ENCODE measurements at places on chromosomes 11 and 22. TPM values are rescaled to one million over a fixed set of nuclear protein-coding genes. Genes with fewer than 3 reads are reported as not detected.
A peak's percentile ranks its signal among the peaks of the same experiment; 100 is the strongest.

UBQLN3 gene
- 0.29 TPM for total RNA-seq

PTPN5 gene
- total RNA-seq, result not detected

FAM180B gene
- total RNA-seq, result not detected

GDPD4 gene
- total RNA-seq, result not detected

KCNE3 gene
- not detected for total RNA-seq

OR8K1 gene
- not detected for total RNA-seq

TUBA8 gene
- total RNA-seq, result 2.4 TPM

SLN gene
- not detected for total RNA-seq

DNA sequence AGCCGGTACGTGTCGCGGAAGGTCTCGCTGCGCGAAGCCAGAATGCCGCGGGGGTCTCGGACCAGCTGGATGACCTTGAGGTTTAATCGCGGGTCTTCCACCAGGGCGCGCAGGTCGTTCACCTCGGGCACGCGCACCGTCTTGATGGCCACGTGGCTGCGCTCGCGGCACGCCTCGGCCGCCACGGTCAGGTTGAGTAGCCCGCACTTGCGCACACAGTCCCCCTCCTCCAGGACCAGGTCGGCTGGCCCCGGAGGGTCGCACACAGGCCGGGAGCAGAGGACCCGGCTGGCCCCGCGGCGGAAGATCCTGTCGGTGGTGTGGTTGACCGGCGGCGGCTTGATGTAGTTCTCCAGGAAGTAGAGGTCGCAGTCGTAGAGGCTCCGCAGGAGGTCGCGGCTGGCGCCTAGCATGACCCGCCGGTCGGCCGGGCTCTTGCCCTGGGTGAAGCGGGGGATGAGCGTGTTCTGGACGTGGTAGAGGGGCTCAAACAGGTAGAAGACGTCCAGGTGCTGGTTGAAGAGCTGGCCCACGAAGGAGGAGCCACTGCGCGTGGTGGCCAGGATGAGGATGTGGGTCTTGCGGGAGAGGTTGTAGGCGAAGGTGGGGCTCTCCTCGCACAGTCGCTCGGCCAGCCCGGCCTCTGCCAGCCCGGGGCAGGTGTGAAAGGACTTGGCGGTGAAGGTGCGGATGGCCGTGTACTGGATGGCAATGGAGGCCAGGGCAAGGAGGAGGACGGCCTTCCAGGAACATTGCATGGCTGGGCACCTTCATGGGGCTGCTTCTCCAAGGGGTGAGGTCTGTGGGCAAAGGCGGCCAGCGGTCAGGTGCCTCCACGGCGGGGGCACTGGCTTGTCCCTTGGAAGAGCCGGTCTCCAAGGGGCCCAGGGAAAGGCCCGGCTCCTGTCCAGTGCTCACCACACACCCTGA is 15.0 kb downstream of the CHST1 start:
- no peak for DNase-seq

GRCh38 chr11:15473954-15474837 is 359.5 kb downstream of the INSC start:
- DNase-seq, result no peak

GRCh38 chr11:31487848-31488247 is 21.6 kb downstream of the IMMP1L start:
- no peak for DNase-seq

- DNase-seq, result no peak
Measured at GRCh38 chr11:129048911-129049310, 106.2 kb upstream of the TP53AIP1 start.

DNA sequence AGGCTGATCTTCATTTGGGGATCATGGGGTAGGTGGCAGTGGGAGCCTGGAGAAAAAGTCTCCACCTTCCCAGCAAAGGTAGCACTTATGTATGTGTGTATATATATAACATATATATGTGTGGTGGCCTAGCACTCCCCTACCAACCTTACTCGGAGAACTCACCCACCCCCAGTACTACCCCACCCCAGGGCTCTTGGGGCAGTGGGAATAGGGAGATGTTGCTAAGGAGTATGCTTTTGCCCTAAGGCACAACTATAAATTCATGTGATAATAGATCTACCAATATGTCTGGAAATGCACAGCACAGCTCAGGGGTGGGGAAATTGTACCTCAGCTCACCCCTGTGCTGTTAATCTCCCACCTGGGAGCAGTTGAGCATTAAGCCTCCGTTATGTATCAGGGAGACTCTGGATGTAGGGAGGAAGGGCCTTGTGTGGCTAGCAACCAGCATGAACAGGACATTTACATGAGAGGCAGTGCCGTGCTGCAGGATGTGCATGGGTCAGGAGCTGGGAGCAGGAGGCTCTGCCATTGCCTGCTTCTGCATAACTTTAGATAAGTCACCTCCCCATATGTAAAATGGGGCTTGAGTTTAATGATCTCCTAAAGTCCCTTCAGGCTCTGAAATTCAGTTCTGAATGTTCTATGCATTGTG is 57.3 kb downstream of the C11orf91 start:
- DNase-seq, result no peak

- DNase-seq, result no peak
Measured at GRCh38 chr11:133251841-133252240, 280.5 kb downstream of the OPCML start.

DNA sequence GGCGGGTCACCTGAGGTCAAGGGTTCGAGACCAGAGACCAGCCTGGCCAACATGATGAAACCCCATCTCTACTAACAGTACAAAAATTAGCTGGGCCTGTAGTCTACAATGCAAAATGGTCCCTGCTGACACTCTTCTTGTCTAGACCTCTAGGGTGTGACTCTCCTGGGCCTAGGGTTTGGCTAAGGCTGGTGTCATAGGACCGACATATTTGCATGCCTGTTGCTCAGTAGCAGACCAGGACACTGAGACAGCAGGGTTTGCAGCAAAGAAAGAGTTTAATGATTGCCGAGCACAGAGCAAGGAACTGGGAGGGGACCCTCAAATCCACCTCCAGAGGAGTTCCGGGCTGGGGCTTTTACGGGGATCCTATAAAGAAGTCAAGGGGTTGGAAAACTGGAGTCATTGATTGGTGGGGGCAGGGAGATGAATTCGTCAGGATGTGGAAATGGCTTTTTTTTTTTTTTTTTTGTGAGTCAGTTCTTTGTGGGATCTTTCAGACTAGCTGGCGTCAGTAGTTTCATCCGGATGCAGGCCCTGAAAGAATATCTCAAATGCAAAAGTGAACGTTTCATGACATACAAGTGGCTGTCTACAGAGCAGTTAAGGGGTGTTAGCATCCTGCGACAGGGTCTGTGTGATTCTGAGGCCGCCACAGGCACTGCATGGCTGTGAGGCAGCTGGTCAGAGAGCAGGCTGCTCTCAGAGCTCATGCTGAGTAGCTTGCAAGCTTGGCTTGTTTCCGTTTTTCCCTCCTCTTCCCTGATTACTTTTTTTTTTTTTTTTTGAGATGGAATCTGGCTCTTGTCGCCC is 27.2 kb upstream of the A4GALT start:
- no peak for DNase-seq

GRCh38 chr22:48714231-48714630 is 1113.4 kb downstream of the BRD1 start:
- DNase-seq, result no peak

- no peak for DNase-seq
Measured at GRCh38 chr11:74033046-74033445, 24.2 kb upstream of the UCP3 start.

DNA sequence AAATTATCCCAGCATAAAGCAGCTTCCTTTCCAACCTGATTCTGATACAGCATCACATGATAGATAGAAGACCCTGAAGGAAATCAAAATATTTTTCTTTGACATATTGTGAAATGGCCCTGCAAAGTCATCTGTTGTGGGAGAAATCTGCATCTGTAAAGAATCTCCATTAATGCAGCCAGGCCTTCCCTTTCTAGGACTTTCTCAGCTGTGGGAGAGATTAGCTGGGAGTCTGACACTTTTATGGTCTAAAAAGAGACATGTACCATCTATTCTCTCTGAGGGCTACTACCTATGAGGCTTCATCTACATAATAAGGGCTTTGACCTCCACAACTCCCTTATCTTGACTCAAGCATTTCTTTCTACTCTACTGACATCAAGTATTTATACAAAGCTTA is 238.1 kb downstream of the SWAP70 start:
- no peak for DNase-seq

DNA sequence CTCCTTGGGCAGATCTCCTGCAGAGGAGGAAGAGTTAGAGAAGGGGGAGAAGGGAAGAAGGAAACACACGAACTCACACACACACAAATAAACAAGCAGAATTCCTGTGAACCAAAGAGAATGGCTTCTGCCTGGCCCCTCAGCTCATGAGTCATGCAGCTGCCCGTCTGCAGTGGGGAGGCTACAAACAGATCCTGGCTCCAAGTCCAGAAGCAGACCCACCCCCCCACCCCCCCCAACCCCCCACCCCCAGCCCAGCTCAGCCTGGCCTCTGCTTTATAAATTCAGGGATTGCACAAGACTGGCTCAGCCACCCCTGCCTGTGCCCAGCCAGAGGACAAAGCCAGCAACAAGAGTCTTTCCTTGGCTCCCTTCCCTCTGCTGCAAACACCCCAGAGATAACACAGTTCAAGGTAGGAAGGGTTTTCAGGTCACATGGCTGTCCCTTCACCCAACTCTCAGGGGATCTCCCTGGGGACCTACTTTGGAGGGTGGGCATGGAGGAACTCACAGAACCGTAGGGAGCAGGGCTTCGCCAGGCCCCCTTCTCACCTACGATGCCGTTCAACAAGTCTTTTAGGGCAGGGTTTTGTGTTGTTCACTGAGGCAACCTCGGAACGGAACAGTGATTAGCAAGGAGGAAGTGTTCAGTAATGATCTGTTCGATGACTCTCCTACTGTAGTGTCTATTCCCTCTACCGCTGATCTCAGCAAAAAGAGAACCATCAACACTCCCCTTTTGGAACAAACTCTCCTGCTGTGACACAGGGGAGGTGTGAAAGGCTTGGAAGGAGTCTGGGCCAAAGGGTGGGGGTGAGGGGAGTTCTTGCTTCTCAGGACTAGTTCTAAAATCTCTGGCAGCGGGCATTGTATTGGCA is 35.5 kb downstream of the RPL27A start:
- peak; percentile 24 for DNase-seq

- DNase-seq, result peak; percentile 10
Measured at GRCh38 chr11:2577991-2578928, 121.5 kb downstream of the KCNQ1OT1 start.

DNA sequence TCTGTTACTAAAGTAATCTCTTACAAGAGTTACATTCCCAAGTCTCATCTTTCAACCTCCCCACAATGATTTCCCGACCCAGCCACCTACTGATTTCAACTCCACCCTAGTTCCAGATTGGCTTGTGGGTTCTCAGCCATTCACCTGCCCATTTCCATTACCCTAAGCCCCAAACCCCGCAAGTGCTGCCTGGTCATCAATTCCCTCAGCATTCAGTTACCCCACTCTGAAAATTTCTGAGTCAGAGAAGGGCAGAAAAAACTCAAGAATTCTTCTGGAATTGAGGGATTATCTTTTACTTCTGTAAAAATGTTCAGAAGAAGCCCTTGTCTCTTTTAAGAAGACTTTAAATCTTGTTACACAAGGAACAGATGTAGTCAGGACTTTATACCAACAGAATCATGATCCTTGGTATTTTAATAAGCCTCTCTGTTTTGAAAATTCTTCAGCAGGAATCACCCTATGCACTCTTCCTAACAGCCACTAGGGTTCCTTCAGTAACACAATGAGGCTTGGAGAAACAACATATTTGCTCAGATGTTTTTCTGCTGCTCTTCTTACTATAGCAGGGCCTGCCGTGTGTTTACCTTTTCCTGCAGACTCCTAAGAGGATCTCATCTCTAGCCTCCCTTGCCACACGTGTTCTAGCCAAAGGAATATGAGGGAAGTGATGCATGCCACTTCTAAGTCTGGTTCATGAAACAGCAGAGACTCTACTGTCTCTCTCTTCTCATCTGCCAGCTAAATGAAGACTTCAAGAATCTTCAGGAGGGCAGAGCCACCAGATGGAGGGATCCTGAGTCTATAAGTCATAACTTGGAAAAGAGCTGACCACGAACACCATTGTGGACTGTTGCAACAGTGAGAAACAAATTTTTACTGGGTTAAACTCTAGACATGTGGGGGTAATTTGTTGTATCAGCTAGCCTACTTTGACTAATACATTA is 29.3 kb upstream of the PAMR1 start:
- no peak for DNase-seq

DNA sequence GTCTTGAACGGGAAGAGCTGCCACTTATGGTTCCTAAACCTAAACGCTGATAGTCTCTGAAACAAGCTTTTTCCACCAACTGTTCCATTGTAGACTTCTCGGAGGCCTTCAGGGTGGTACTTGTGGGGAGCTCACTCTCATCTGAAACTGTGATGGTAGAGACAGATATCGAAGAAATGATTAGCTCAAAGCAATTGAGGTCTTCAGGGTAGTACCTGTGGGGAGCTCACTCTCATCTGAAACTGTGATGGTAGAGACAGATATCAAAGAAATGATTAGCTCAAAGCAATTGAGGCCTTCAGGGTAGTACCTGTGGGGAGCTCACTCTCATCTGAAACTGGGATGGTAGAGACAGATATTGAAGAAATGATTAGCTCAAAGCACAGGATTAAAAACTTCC is 175.7 kb downstream of the SWAP70 start:
- no peak for DNase-seq
